Activated CD4-positive, alpha-beta T cell treated with anti-CD3 and anti-CD28 coated beads for 36 hours (primary cell): ENCODE measurements at places on chromosomes 4 and X. TPM values are rescaled to one million over a fixed set of nuclear protein-coding genes. Genes with fewer than 3 reads are reported as not detected.

GRCh38 chr4:8409264-8410065, 31.1 kb downstream of the ACOX3 start:
- H3K4me3 ChIP-seq: no peak overlapping the region
- H3K27me3 ChIP-seq: no peaks in the 10 kb centered on the region
- peaks cover 14% of the 10 kb centered on the region for H3K36me3 ChIP-seq

DNA sequence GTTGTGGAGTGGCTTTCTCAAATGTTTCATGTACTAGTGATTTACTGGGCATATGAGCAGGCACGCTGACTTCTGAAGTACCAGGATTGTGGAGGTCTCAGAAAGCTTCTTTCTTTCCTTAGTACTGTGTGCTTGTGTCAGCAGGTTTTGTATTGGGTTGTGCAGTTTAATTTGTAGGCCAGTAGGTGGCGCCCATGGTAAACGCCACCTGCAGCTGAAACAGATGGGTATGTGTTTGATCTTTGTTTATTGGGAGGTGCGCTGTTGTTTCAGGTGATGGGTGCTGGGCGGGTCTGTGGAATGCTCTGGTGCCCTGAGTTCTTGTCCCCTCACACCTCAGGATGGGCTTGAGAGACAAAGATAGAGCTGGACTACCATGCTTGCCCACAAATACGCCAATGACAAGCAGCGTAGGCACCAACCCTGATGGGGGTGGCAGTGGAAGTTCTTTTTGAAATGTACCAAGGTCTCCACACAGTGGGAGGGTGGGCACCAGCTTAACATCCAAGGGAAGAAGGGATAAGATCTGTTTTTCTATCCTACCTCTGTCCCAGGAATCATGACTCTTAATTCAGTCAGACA, 141.5 kb downstream of the RPS6KA6 start:
- H3K27ac ChIP-seq: no peak overlapping the region
- peak; percentile 19 for DNase-seq
- H3K4me3 ChIP-seq: no peak overlapping the region
- no peaks in the 10 kb centered on the region for H3K36me3 ChIP-seq
- H3K4me1 ChIP-seq: no peaks in the 10 kb centered on the region
- no peaks in the 10 kb centered on the region for H3K27me3 ChIP-seq

Gene TRPC3
- 1.1 TPM for total RNA-seq

GRCh38 chr4:80017125-80017854, 55.7 kb downstream of the ANTXR2 start:
- H3K36me3 ChIP-seq: peaks cover 15% of the 10 kb centered on the region
- H3K4me1 ChIP-seq: peaks cover 4% of the 10 kb centered on the region
- no peak overlapping the region for H3K27ac ChIP-seq
- no peak overlapping the region for H3K4me3 ChIP-seq

GRCh38 chr4:25215511-25215910, 18.3 kb upstream of the PI4K2B start:
- H3K36me3 ChIP-seq: peaks cover 15% of the 10 kb centered on the region
- no peak for DNase-seq
- H3K4me1 ChIP-seq: no peaks in the 10 kb centered on the region
- no peak overlapping the region for H3K4me3 ChIP-seq
- no peak overlapping the region for H3K27ac ChIP-seq

GRCh38 chr4:53127365-53127764, 238.5 kb downstream of the SCFD2 start:
- H3K27ac ChIP-seq: no peak overlapping the region
- H3K27me3 ChIP-seq: no peaks in the 10 kb centered on the region
- H3K36me3 ChIP-seq: peaks cover 21% of the 10 kb centered on the region
- H3K4me3 ChIP-seq: no peak overlapping the region

DNA sequence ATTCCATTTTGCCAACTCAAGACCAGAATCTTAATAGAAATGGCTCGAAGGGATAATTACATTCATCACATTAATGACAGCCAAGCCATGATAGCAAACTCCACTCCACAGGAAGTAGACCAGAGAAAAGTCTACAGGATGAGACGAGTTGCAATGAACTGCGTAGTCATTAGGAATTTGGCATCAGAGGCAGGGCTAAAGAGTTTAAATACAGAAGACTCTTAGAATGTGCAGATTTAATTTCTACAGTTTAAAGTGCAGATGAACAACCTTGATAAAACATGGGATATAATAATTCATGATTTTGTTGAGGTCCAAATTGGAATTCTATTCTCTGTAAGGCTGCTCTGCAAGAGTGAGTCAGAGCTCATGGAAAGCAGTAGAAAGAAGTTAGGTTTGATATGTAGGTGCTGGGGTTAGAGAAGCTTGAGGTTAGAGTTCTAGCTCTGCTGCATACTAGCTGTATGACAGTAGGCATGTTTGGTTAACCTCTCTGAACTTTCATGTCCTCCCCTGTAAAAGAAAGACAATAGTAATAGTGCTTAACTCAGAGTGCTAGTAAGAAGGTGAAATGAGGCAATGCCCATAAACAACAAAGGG, 32.2 kb downstream of the LNX1 start:
- H3K27ac ChIP-seq: no peak overlapping the region
- no peaks in the 10 kb centered on the region for H3K36me3 ChIP-seq
- peaks cover 6% of the 10 kb centered on the region for H3K27me3 ChIP-seq
- peaks cover 5% of the 10 kb centered on the region for H3K4me1 ChIP-seq
- no peak for DNase-seq

DNA sequence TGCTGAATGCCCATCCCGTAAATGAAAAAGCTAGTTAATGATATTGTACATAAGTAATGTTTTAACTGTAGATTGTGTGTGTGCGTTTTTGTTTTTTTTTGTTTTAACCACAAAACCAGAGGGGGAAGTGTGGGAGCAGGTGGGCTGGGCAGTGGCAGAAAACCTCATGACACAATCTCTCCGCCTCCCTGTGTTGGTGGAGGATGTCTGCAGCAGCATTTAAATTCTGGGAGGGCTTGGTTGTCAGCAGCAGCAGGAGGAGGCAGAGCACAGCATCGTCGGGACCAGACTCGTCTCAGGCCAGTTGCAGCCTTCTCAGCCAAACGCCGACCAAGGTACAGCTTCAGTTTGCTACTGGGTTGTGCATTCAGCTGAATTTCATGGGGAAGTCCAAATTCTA, at the start of gene SPP1:
Gene SPP1, plus strand, starts transcription at position 249 of the 400 bp plus-strand sequence. CDS start 1,182 bp downstream, outside the sequence.
- H3K4me1 ChIP-seq: peaks cover 6% of the 10 kb centered on the region
- peaks cover 32% of the 10 kb centered on the region for H3K27me3 ChIP-seq
- no peak within 1 kb of the TSS for H3K4me3 ChIP-seq
- no peaks in the 10 kb centered on the region for H3K36me3 ChIP-seq
- DNase-seq: peak; percentile 41
- H3K27ac ChIP-seq: no peak within 1 kb of the TSS

- H3K4me1 ChIP-seq: no peaks in the 10 kb centered on the region
- H3K4me3 ChIP-seq: no peak overlapping the region
- H3K27me3 ChIP-seq: peaks cover 2% of the 10 kb centered on the region
- H3K36me3 ChIP-seq: no peaks in the 10 kb centered on the region
Measured at GRCh38 chr4:151197247-151197646, 79.7 kb upstream of the PRSS48 start.

- H3K4me1 ChIP-seq: no peaks in the 10 kb centered on the region
- DNase-seq: no peak
- no peak overlapping the region for H3K27ac ChIP-seq
- H3K27me3 ChIP-seq: peaks cover 2% of the 10 kb centered on the region
- H3K36me3 ChIP-seq: no peaks in the 10 kb centered on the region
- H3K4me3 ChIP-seq: no peak overlapping the region
Measured at GRCh38 chr4:113116414-113117357, 67.2 kb downstream of the ANK2 start.

- H3K4me1 ChIP-seq: peaks cover 25% of the 10 kb centered on the region
- H3K4me3 ChIP-seq: peak overlapping the region; percentile 79
- DNase-seq: peak; percentile 38
- H3K27me3 ChIP-seq: no peaks in the 10 kb centered on the region
Measured at GRCh38 chr4:128288689-128289106, 1.1 kb upstream of the PGRMC2 start.

DNA sequence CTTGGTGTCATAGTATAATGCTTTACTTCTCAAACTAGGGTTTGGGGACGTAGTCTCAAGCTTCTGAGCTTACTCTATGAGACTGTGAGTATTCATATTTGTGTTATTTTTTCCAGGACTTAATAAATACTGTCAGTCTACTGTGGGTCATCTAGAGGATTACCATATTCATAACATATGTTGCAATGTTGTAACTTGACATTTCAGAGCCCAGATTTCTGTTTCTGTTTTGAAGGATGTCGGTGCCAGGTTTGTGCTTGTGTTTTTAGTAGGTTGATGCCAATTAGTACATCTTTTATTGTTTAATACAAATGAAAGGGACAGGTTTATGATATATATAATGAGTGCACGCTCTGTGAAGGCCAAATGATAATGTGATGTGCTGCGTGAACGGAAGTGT, 69.6 kb downstream of the SPANXN4 start:
- no peak overlapping the region for H3K4me3 ChIP-seq
- H3K27me3 ChIP-seq: no peaks in the 10 kb centered on the region
- no peaks in the 10 kb centered on the region for H3K36me3 ChIP-seq
- no peak overlapping the region for H3K27ac ChIP-seq
- DNase-seq: no peak
- H3K4me1 ChIP-seq: no peaks in the 10 kb centered on the region

Gene NALF2
- total RNA-seq: 0.11 TPM

Gene NAA11
- total RNA-seq: not detected

GRCh38 chrX:49838374-49838773, 9.3 kb downstream of the PAGE4 start:
- no peak overlapping the region for H3K27ac ChIP-seq
- no peak overlapping the region for H3K4me3 ChIP-seq
- no peaks in the 10 kb centered on the region for H3K36me3 ChIP-seq
- DNase-seq: peak; percentile 25
- peaks cover 5% of the 10 kb centered on the region for H3K4me1 ChIP-seq

DNA sequence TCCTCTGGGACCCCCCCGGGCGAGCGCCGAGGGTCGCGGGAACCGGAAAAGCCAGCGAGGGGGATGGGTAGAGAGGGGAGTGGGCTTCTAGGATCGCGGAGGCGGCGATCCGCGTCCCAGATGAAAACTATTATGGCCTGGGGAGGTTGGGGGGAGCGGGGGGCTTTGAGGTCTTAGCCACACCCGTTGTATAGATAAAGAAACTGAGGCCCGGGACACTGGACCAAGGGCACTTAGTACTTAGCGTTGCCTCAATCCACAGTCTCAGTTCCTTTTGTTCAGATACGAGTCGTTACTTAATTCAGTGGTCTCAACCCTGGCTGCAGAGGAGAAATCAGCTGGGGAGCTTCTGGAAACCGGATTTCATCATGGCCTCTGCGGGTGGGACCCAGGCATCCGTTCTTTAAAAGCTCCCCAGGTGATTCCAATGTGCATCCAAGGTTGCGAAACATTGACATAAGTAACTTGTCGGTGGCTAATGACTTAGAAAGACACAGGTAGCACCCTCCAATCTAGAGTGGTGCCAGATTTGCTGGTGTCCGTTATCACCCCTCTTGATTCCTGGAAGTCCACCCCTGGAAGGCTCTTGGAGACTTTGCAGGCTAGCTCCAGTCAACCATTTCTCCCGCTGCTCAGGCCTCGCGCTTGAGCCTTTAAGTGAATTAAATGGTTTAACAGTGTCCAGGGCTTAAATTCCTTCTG, 90.7 kb downstream of the GEMIN8 start:
- no peaks in the 10 kb centered on the region for H3K36me3 ChIP-seq
- no peak overlapping the region for H3K4me3 ChIP-seq
- H3K27me3 ChIP-seq: peaks cover 24% of the 10 kb centered on the region
- no peaks in the 10 kb centered on the region for H3K4me1 ChIP-seq

Gene C4orf17
- not detected for total RNA-seq
